ENCODE measurements at places on chromosomes 2 and 18.

DNA sequence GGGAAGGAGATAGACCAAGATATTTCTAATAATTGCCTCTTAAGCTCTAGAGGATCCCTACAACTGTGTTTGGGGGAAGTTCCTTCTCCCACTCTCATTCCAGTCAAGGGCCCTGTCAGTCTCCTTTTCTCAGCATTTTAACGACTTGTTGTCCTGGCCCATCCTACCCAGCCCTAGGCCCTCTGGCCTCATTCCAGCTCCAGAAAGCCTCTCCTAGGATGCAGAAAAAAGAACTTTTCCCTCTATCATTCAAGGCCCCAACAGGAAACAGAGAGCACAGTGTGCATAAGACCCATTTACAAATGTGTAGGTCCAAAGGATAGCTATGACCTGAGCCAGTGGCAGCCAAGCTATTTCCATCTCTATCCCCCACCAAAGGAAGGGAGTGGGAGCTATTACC, 14.0 kb downstream of the PKDCC start:
- H3K27me3 ChIP-seq: no peaks in the 10 kb centered on the region
- no peak overlapping the region for H3K27ac ChIP-seq
- H3K4me1 ChIP-seq: peaks cover 67% of the 10 kb centered on the region
- H3K4me3 ChIP-seq: no peak overlapping the region
- peak; percentile 41 for DNase-seq

DNA sequence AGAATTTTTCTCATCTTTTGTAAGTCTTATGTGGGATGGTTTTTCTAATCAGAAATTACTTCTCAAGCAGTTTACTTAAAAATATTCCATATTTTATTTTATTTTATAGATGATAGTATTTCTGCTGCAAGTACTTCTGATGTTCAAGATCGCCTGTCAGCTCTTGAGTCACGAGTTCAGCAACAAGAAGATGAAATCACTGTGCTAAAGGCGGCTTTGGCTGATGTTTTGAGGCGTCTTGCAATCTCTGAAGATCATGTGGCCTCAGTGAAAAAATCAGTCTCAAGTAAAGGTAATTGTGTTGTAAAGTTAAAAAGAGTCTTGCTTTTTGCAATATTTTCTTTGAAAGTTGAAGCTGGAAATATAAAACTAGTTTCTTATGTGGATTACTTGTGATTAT, 76.2 kb downstream of the EML4 start:
- no peak overlapping the region for H3K4me3 ChIP-seq
- H3K4me1 ChIP-seq: peaks cover 16% of the 10 kb centered on the region
- peaks cover 18% of the 10 kb centered on the region for H3K36me3 ChIP-seq
- no peak overlapping the region for H3K27ac ChIP-seq
- no peak for DNase-seq

GRCh38 chr2:15253835-15254286, 307.3 kb downstream of the NBAS start:
- no peak for DNase-seq
- no peak overlapping the region for H3K4me3 ChIP-seq
- no peak overlapping the region for H3K27ac ChIP-seq
- H3K36me3 ChIP-seq: peaks cover 2% of the 10 kb centered on the region
- no peaks in the 10 kb centered on the region for H3K27me3 ChIP-seq
- H3K4me1 ChIP-seq: no peaks in the 10 kb centered on the region

GRCh38 chr2:128630974-128631697, 312.5 kb upstream of the HS6ST1 start:
- DNase-seq: no peak
- peaks cover 5% of the 10 kb centered on the region for H3K4me1 ChIP-seq
- H3K4me3 ChIP-seq: no peak overlapping the region
- H3K27me3 ChIP-seq: no peaks in the 10 kb centered on the region
- no peak overlapping the region for H3K27ac ChIP-seq
- no peaks in the 10 kb centered on the region for H3K36me3 ChIP-seq

Data from SJCRH30 (cell line).